ACHN (cell line): ENCODE measurements at places on chromosomes 4 and X.

DNA sequence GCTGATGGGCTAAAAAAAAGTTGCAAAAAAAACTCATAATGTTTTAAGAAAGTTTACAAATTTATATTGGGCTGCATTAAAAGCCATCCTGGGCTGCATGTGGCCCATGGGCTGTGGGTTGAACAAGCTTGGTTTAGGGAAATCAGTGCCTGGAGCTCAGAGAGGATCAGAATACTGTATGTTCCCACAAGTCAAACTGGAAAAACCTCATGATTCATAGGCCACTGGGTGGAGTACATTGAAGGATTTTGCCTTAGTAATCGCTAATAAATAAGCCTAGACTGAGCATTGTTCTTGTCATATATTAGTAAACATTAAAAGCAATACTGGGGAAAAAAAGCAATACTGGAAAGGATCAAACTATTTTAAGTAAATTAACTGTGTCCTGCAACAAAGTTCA lies 246.3 kb upstream of the TAPT1 start:
- no peak for DNase-seq

- no peak for DNase-seq
Measured at GRCh38 chr4:40702137-40702799, 47.5 kb upstream of the NSUN7 start.

GRCh38 chr4:153485860-153486259 lies 19.7 kb downstream of the TMEM131L start:
- DNase-seq: no peak

- no peak for DNase-seq
Measured at GRCh38 chrX:105695451-105695850, 126.9 kb upstream of the NRK start.

- DNase-seq: no peak
Measured at GRCh38 chr4:4864443-4864939, 5.0 kb downstream of the MSX1 start.

- DNase-seq: peak; percentile 48
Measured at GRCh38 chr4:105710012-105710600, 1.5 kb downstream of the GSTCD start.

DNA sequence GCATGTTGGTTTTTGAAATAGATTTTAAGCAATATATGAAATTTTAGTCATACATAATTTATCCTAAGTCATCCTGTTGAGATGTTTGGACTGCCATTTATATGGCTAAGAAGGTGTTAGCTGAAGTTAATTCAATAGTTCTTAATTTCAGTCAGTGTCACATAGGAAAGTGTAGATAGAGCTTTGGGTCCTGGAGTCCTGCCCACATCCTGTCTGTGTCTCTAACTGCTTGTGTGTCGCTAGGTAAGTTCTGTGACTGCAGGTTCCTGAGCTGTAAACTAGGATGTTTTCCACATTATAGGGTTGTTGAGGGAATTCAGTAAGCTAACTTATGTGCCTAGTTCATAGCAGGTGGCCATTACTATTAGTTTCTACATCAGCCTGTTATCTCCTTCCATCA lies 20.7 kb downstream of the OFD1 start:
- no peak for DNase-seq

- no peak for DNase-seq
Measured at GRCh38 chrX:41518127-41518840, 71.1 kb downstream of the NYX start.

DNA sequence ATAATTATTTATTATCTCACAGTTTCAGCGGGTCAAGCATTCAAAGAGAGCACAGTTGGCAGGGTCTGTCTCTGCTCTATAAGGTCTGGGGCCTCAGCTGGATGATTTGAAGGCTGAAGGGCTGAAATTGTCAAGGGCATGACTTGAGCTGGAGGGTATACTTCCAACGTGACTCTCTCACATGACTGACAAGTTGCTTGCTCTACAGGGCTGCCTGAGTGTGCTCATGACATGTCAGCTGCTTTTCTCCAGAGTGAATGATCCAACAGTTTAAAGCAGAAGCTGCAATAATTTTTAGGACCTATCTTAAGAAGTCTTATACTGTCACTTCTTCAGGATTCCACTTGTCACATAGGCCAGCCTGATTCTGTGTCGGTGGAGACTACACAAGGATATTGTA lies 51.2 kb downstream of the TIGD2 start:
- DNase-seq: no peak

DNA sequence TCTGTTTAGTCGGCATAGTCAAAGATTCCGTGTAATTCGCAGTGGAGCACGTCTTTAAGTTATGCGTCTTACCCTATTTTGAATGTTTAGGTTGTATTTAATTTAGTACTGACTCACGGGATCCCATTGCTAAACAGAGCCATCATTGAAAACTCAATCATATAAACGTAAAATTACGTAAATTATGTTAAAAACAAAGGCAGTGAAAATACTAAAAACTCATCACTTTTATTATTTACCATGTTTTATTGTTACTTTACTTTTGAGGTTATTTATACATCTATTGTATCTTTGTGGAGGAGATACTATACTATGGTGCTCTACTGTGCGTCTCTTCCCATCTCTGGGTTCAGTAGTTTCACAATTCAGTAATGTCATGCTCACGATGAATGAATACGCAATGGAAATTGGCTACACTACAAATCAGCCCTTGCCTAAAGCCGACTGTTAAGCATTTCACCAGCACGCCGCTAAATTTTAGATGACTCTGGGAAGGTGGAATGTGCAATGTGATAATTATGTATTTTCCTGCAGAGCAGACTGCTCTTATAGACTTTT lies 944 bp downstream of the FUNDC2 start:
- peak; percentile 56 for DNase-seq

DNA sequence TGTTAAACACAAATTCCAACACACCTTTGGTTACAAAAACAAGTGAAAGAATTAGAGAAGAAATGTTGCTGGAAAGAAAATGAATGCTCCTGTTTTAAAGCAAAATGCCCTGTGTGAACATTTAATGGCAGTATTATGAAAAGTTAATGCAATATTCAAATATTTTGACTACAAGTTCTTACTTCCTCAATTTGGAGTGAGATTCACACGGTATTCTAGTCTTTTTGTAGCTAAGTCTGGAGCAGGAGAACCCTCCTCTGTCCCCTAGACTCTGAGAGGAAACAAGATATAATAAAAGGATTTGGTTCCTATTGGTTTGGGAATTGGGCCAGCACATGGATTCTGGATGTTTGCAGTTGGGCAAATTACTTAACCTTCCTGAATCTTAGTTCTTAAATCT lies 12.7 kb downstream of the MAD2L1 start:
- DNase-seq: no peak

DNA sequence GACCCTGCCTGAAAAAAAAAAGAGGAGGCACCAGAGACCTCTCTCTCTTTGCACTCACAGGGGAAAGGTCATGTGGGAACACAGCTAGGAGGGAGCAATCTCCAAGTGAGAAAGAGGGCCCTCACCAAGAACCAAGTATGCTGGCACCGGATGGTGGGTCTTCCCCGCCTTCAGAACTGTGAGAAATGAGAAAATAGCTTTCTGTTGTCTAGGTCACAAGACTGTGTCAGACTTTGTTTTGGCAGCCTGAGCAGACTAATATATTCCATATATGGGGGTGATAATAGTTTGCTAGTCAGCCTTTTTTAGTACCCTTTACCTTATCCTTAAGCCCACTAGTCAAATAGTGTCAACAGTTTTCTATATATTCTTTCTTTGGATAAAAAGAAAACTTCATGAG lies 193.0 kb downstream of the TRIML1 start:
- DNase-seq: no peak

- no peak for DNase-seq
Measured at GRCh38 chr4:104492183-104492771, 2.4 kb downstream of the CXXC4 start.

DNA sequence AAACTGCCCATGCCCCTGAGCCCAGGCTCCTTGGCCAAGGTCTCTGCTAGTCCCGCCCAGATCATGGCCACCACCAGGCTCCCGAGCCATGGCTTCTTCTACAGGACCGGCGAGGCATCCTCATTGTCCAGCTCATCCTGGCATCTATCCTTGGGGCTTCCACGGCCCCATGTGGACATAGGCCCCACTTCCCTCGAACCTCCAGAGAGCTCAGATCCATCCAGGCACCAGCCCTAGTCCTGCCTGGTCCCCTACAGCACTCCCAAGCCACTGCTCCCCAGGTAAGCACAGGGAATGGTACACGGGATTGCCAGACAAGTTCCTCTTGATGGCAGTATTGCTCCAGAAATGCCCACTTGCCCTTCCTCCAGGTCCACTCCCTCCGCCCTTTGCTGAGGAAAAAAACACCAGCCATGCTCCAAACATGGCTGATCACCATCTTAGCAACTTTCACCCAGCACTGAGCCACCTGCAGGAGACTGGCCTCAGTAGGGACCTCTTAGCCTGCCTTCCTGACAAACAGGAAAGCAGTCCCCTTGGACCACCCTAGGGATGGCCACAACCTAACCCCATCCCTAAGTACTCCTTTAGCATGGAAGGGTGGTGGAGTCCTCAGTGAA lies 272.1 kb upstream of the AGTR2 start:
- peak; percentile 8 for DNase-seq

DNA sequence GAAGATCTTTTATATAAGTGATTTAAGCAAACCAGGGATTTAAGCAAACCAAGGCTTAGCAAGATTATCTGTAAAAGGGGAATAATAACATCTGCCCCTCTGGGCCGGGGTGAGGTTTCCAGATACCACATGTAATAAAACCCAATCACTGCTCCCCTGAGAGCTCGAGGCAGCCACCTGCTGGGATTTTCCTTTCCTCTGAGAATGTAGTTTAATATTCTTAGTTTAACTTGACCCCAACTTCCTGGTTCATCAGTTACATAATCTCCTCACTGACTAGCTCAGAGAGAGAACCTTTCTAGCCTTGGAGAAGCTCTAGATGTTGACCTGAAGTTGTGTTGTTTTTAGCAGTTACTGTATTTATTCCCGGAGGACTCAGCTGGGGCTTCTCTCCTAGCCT lies 322.4 kb downstream of the ARHGAP10 start:
- DNase-seq: peak; percentile 8

DNA sequence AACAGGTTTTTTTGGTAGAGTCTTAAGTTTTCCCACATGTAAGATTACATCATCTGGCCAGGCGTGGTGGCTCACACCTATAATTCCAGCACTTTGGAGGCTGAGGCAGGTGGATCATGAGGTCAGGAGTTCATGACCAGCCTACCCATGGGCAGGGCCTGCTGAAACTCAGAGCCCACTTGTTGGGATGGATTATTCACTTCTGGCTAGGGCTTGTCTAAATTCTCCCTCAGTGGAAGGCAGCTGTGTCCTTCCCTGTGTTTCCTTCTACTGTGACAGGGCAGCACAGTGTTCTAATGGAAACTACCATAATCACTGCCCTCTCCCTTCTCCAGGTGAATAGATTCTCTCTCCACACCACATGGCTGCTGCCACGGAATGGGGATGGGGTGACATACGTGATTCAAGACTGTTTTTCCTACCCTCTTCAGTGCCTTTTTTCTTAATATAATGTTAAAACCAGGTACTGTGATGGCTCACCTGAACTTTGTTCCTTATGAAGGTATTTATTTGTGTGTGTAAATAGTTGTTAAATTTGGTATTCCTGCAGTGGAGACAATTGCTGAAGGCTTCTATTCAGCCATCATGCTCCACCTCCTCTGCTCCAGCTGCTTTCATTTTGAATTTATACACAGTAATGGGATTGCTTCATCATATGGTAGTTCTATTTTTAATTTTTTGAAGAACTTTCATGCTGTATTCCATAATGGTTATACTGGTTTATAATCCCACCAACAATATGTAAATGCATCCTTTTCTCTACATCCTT lies 287.2 kb upstream of the HS3ST1 start:
- no peak for DNase-seq

GRCh38 chr4:3828546-3828945 lies 62.4 kb downstream of the ADRA2C start:
- no peak for DNase-seq

- no peak for DNase-seq
Measured at GRCh38 chr4:9904976-9905587, 116.2 kb downstream of the SLC2A9 start.

- DNase-seq: no peak
Measured at GRCh38 chr4:20203508-20203907, 48.2 kb upstream of the SLIT2 start.

DNA sequence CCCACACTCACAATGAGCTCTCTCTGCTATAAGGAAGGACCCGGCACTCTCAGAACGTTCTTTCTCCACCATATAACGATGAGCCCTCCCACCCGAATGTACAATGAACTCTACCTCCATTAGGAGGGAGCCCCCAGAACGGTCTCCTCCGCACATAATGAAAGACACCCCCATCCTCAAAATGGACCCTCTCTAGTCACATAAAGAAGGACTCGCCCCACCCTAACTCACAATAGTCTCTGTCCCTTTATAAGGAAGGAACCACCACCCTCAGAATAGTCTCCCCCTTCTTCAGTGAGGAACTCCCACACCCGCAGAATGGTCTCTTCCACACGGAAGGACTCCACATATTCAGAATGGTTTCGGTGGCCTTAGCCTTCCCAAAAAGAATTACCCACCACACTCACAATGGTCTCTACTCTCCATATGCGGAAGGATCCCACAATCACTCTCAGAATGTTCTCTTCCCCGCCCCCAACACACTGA lies 477 bp downstream of the SLC35A2 start:
- DNase-seq: peak; percentile 6

DNA sequence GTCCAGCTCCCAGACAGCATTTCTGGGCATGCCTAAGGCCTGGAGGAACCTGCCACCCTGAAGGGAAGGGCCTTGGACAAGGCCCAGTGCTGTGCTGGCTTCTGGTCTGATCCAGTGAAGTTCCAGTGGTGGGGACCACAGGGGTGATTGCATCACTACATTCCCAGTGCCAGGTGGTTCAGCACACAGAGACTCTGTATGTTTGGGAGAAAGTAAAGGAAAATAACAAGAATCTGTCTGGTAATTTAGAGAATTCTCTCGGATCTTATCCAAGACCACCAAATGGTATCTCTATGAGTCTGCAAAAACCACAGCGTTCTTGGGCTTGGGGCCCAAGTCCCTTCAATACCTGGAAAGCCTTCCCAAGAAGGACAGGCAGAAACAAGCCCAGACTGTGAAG lies 131.8 kb upstream of the MAD2L1 start:
- DNase-seq: no peak

DNA sequence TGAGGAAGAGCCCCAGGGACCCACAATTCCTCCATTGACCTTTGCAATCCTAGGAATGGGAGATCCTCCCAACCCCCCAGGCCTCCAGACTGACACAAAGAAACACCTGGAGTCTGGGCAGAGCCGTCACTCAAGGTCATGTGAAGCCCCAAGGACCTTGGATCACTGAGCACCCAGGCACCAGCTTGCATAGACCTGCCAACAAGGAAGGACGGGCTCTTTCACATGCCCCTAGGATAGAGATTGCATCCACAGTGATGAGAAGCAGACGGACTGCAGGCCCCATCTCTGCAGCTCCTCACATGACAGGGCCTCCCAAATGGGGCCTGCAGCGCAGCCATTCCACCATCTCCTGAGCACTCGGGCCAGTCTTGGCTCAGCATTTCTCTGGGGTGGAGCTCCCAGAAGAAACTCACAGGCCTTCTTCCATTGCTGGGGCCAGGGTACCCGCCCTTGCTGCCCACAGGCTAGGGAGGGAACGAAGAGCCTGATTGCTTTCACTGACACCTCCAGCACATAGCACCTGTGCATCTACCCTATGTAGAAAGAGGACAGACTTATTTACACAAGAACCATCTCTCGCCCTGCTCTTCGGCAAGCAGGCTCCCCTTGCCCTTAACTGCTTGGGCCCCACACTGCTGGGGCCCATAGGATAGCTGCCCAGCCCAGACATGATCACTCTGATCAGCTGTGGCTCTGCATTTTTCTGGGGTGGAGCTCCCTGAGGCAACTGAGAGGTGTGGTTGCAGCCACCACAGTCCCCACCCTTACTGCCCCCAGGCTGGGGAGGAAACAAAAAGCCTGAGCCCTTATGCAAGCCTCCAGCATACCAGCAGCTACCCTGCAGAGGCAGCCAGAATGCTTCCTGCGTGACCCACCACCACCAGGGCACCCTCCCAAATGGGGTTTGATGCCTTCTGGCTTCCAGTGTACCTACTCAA lies 185.7 kb upstream of the ZCCHC13 start:
- DNase-seq: no peak
